Iris pigment epithelial cell (primary cell): ENCODE measurements at places on chromosomes 4 and X.

- no peak for DNase-seq
Observed at GRCh38 chrX:139784807-139785206, 76.8 kb upstream of the MCF2 start.

GRCh38 chr4:40199999-40200874, 3.4 kb downstream of the RHOH start:
- DNase-seq: no peak

- DNase-seq: peak; percentile 86
Observed at GRCh38 chr4:173181848-173182247, 13.2 kb downstream of the GALNT7 start.

DNA sequence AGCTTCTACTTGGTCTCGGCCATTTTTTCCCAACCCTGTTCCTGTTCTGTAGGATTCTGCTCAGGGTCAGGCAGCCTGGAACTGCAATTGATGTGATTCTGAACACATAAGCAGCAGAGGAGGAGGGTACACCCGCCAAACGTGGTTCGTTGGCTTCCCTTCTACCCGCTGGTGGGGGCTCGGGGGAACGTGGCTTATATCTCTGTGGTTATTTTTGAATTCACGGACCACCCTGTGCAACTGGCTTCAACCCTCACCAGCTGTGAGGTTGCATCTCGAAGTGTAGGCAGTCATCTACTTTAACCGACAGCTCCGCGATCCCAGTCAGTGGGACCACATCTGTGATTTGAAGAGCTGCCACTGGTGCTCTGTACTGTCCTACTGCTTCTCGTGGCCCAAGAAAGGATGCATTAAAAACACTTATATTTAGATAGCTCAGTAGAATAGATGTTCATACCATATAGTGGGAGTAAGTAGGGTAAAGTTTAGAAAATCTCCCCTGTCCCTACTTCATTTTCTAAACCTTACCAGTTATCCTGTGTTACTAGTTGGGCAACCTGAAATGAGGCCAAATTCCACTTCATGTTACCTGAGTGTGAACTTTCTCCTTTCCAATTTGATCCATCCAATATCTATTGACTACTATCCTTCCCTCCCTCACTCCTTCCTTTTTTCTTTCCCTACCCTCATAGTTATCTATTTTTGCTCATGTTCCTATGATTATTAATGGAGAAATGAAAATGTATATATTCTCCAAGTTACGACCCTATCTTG, 80.4 kb upstream of the BCOR start:
- DNase-seq: no peak

- no peak for DNase-seq
Observed at GRCh38 chrX:85379174-85379907, at the start of gene POF1B. POF1B (minus strand) TSS chrX:85379665; CDS start chrX:85379454, 211 bp downstream.

- no peak for DNase-seq
Observed at GRCh38 chr4:102791318-102791835, 30.6 kb upstream of the MANBA start.

- DNase-seq: no peak
Observed at GRCh38 chrX:72105436-72105835, 26.3 kb downstream of the RTL5 start.

- peak; percentile 31 for DNase-seq
Observed at GRCh38 chr4:42397635-42398170, 415 bp downstream of the SHISA3 start.

- DNase-seq: no peak
Observed at GRCh38 chrX:39518476-39519029, 579.2 kb downstream of the BCOR start.

DNA sequence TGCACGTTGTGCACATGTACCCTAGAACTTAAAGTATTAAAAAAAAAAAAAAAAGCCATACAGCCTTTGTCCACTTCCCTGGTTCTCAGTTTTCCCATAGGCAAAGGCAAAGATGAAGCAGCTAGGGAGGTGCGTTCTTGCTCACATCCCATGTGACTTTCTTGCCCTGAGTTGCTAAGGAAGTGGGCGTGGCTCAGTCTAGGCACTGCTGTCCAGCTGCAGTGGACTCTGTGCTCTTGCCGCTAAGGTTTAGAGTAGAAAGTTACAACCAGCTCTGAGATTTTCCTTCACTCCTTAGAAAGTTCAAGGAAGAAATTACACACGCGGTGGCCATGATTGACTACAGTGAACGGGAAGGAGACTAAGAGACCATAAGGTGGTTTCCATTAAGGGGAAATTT, 144.7 kb downstream of the NAA11 start:
- DNase-seq: no peak

DNA sequence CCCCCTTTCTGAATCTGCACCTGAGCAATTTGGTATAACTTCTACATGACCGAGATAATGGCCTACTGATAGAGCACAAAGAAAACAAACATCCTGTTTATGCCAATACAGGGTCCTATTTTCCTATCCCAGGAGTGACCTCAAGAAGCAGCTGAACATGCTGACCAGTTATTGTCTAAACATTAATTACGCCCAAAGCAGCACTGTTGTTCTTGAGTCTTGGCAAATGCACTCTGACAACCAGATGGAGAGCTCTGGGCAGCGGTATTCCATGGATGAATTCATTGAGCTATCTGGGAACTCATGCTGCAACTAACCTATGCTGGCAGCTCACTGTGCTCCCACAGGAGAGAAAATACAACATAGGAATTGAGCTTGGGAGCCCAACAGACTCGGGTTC, 52.6 kb downstream of the PCYT1B start:
- DNase-seq: no peak

DNA sequence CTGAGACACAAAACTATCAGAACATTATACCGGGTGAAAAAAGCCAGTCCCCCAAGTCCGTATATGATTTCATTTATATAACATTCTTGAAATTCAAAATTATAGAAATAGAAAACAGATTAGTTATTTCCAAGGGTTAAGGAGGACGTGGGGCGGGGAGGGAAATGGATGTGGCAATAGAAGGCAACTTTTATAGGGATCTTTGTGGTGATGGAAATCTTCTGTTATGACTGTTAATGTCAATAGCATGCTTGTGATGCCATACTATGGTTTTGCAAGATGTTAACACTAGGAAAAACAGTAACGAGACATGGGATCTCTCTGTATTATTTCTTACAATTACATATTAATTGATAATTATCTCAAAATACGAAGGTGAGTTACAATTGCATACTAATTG, 96.4 kb downstream of the LNX1 start:
- DNase-seq: no peak

DNA sequence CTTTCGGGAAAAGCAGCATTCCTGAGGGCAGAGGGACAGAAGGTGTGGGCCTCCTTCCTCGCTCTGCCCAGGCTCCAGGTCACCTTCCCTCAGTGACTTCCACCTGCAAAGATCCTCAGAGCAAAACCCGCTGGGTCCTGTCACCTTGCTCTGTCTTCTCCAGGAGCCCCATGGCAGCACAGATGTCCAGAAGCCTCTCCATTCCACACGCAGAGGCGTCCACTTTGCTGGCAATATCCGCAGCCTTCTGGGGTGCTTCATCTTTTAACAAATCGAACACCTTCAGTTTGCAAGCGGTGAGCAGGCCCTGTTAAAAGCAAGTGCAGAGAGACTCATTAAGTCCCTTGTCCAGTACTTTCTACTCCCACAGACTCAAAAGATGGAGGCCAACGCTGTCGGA, 27.3 kb downstream of the ASMTL start:
- no peak for DNase-seq

GRCh38 chrX:110043506-110043905, 40.6 kb downstream of the TMEM164 start:
- no peak for DNase-seq

GRCh38 chrX:13029887-13030771, 14.3 kb downstream of the FAM9C start:
- no peak for DNase-seq

GRCh38 chrX:65674204-65674893, 6.9 kb downstream of the MSN start:
- DNase-seq: no peak

GRCh38 chrX:46500054-46500453, 45.2 kb downstream of the ZNF674 start:
- DNase-seq: no peak

GRCh38 chr4:102614801-102615200, 113.6 kb downstream of the NFKB1 start:
- no peak for DNase-seq

DNA sequence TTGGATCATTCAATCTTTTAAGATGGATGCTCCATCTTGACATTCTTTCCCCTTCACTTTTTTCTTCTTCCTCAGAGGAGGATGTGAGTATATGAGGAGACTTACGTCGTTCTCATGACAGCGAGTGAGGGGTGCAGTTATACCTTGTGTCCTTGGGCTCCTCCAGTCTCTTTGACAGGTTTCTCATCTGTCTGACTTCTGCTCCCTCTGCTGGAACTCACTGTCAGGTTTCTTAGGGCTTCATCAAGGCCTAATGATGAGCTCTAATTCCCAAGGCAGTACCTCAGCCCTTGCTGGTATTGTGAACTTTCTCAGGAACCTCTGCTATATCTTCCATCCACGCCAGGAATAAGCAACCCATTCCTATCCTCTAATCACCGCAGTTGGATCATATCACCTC, 237.8 kb upstream of the ADGRL3 start:
- no peak for DNase-seq

DNA sequence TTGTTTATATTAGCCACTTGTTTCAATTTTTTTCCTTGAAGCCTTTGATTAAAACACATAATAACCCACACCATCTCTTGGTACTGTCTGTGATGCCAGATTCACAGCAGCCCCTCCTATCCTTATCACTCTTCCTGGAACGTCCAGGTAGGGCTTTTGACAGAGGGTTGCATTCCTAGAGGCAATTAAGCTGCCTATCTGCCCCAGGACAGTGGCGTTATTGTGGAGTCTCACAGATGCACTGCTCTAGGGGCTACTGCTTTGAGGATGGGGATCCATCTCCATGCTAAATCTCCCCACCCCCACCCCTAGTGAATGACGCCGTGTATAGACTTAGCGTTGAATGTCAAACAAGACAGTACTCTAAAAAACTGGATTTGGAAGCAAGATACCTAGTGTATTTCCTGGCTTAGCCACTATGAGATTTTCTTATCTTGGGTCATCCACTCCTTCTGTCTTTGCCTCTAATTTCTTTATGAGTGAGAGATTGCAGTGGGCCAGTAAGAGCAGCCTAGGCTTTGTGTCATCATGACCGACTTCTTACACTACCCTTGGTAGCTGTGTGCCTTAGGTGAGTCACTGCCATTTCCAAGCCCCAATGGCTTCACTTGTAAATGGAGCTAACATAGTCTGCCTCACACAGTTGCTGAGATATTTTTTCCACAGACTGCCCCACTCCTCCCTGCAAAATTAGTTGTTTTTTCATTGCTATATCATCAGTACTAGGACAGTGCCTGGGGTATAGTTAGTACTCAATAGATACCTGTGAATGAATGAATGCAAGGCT, 90.9 kb downstream of the EGF start:
- DNase-seq: no peak

GRCh38 chrX:155966876-155967275, 30.6 kb upstream of the IL9R start:
- DNase-seq: peak; percentile 2

DNA sequence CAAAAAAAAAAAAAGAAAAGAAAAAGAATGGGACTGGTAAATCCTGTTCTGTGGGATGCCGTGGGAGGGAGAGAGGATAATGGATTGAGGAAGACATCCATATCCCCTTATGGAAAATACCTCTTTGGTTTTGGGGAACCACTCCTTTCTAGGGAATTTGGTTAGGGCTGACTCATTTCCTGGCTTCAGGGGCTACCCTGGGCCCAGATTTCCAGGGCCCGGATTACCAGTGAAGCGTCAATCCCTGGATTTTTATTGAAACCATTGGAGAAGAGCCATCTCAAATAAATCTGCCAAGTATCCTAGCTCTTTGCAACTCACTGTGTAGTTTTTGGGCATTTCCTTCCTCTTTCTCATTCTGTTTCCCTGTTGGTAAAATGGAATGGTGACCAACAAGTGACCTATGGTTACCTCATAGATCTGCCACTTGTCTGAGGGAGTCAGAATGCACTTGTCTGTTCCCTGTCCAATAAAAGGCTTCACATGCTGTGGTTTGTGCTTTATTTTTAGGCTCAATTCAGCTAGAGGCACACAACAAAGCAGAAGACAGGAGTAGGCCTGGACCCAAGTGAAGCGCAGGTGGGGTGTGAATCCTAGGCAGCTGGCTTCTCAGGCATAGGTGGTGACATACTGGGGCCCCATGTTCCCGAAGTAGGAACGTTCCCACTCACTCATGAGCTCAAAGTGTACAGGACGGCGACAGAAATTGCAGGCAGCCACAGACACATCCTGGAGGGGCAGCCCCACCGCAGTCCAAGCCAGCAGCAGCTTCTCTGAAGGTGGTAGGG, 8.6 kb downstream of the APEX2 start:
- peak; percentile 10 for DNase-seq

- DNase-seq: no peak
Observed at GRCh38 chr4:135357091-135357490, 1155.5 kb upstream of the PABPC4L start.

- no peak for DNase-seq
Observed at GRCh38 chr4:134753390-134753789, 551.8 kb upstream of the PABPC4L start.

DNA sequence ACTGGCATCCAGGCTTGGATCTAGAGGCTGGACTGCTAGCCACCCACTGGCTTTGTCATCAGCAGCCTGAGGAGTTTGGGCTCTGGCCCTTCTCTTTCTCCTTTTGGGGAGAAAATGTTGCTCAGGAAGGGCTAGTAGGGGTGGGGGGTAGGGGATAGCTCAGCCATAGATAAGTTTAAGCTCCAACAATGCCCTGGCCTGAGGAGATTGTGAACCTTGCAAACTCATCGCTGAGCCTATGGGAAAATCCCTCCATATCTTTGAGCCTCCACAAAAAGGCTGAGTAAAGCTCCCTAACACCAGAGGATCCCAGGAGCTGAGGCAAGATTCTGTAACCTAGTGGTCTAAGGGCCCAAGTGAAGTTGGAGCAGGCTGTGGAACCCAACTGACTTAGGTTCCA, 8.8 kb downstream of the OTUD5 start:
- no peak for DNase-seq

- peak; percentile 62 for DNase-seq
Observed at GRCh38 chrX:14030174-14030530, 460 bp upstream of the GEMIN8 start.

- no peak for DNase-seq
Observed at GRCh38 chr4:73990988-73991741, 3.2 kb upstream of the PPBP start.

DNA sequence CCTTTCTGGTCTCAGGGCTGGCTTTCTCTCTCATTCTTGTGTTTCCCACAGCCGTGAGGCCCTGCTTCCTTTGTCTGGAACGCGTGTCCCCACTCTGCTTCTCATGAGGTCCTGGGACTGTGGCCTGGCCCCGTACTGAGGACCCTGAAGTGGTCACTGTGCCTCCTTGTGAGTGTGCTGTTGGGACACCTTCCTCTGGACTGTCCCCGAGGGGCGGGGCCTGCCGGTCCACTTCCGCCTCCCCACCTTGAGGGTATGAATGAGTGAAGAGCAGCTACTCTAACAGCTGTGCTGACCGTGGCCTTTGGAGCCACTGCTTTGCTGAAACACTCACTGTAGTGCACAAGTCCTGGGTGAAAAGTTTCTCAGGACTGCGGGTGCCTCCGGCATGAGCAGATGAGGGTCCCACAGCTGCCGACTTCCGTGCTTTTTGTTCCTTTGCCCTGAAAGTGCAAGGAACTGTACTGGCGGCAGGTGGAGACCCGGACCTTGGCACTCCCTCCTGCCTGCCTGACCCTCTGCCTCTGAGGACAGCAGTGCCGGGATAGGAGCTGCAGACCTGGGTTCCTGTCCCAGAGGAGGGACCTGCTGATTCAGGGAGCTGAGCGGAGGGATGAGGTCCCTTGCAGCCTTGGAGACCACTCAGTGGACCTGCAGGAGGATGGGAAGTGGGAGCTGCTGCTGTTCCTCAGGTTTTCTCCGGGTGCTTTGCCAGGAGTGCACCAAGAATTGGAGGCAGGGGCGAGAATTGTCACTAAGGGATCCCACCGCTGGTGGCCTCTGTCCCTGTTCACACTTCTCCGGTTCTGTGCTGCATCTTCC, 38.0 kb downstream of the HTT-AS start:
- no peak for DNase-seq
